A549 treated with dexamethasone at 1 μM for 4 hours (cell line): ENCODE measurements at places on chromosomes 5 and 9. TPM values are rescaled to one million over a fixed set of nuclear protein-coding genes. Genes with fewer than 3 reads are reported as not detected.

The EIF4E1B gene
- total RNA-seq = not detected in 5 replicates

The GRIA1 gene
- 0.01 TPM in 1 of 5 replicates, not detected in the others for total RNA-seq

The MORN5 gene
- not detected in 5 replicates for total RNA-seq

The NEUROG1 gene
- total RNA-seq = not detected in 5 replicates

The C1QTNF2 gene
- total RNA-seq = 0.08 to 0.16 TPM (median 0.09 TPM) in 5 replicates

The PHYHD1 gene
- 0.08 to 0.42 TPM (median 0.38 TPM) in 5 replicates for total RNA-seq
